ENCODE measurements at places on chromosomes 5 and 9. TPM values are rescaled to one million over a fixed set of nuclear protein-coding genes. Genes with fewer than 3 reads are reported as not detected.

DNA sequence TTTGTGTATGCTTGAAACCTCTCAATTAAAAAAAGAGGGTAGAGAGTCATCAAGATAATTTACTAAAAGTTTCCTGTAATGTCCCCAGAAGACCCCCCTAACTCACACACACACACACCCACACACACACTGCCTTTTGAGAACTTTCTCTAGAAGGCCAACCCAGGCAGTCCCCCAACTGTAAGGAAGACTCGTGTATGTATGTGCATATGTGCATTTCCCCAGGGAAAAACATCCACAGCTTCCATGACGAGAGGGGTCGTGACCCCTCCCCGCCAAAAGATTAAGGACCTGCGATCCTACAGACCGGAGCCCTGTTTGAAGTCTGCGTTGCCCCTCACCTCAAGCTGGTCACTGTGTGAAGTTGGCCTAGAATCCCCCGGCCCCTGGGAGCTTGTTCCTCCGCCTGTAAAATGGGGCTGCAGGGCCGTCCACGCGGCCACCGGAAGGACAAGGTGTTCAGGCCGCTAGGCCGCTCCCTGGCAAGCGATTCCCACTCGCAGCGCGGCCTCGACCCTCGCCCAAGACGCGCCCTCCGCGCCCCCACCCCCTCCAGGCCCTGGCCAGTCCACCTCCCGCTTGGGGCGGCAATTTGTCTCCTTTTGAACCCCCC, 435 bp upstream of the CDX1 start:
- DNase-seq: no peak

Gene FOXD4L3
- polyA plus RNA-seq: 0.18 TPM

GRCh38 chr9:116308076-116308475, 154.5 kb downstream of the PAPPA start:
- DNase-seq: no peak

Gene PCDHA12
- 1.9 TPM for polyA plus RNA-seq

DNA sequence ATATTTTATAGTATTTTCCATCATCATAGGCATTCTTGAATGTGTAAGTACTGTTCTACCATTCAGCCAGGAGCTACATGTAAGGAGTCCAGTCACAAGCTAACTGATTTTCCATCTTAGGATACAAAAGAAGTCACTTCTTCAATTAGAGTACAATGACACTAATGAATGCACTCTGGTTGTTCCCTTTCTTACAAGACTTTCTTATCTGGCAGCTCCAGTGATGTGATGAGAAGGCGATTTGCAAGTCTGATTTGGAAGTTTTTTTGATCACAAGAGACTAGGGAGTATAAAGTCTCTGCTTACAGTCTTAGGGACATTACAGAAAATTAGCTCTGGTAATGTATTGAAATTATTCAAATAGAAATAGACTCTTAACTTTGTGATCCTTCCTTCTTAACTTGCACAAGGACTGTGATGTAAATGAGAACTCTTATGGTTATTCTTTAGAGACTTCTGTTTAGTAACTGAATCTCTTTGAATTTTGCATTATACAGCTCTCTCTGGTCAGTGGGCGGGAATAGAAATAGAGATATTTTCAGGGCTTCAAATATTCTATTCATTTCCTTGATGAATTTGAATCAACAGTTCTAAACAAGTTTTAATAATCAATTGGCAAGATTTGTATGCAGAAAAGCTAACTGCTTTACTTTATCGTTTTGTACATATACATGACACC, 130.4 kb upstream of the CDH6 start:
- no peak for DNase-seq

Gene CTNND2
- polyA plus RNA-seq: 9.1 TPM

Gene ZNF189
- polyA plus RNA-seq: 24.0 TPM

- DNase-seq: no peak
Observed at GRCh38 chr5:60387051-60387440, 312.9 kb downstream of the DEPDC1B start.

- DNase-seq: no peak
Observed at GRCh38 chr5:5335700-5336264, 86.7 kb upstream of the ICE1 start.

GRCh38 chr5:84709075-84709474, 324.4 kb upstream of the EDIL3 start:
- no peak for DNase-seq

DNA sequence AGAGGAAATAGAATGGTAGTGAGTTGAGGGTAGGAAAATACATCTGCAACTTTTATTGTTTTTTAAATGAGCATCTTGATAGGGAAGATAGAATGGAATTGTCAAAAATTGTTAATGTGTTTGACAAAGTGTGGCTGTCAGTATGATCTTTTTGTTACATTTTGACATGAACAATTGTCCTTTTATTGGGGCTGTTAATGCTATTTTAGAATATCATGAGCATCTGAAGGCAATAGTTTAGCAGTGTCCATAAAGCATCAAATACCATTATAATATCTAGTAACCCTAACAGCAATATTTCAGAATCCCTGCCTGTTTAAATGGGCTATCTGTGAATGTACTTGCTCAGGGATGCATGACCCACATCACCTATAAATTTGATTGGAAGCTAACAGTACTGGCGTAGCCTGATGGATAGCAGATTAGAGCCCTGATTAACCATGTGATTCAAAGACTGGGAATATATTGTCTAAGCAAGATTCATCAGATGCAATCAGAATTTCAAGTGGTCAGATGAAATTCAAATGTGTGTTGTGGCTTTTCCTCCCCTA, 37.8 kb downstream of the TLE4 start:
- no peak for DNase-seq

Gene RELL2
- polyA plus RNA-seq: 8.6 TPM

Gene CER1
- not detected for polyA plus RNA-seq

Gene GFRA3
- 6.3 TPM for polyA plus RNA-seq

Gene CACNA1B
- 7.6 TPM for polyA plus RNA-seq

- no peak for DNase-seq
Observed at GRCh38 chr5:116939641-116940040, 365.0 kb upstream of the SEMA6A start.
